CD8-positive, alpha-beta T cell (primary cell): ENCODE measurements at places on chromosomes 7 and 10. TPM values are rescaled to one million over a fixed set of nuclear protein-coding genes. Genes with fewer than 3 reads are reported as not detected.
A peak's percentile ranks its signal among the peaks of the same experiment; 100 is the strongest.

DNA sequence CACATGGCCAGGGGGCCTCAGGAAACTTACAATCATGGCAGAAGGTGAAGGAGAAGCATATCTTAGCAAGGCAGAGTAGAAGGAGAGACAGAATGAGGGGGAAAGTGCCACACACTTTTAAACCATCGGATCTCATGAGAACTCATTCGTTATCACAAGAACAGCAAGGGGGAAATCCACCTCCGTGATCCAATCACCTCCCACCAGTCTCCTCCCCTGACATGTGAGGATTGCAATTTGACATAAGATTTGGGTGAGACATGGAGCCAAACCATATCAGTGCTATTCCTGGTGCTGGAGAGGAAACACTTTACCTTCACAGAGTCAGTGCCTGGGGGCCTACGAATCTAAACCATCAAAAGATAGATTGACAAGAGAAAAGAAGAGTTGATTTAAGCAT lies 61.8 kb downstream of the LGI1 start:
- no peak for DNase-seq

GRCh38 chr7:3922175-3922635 lies 621.2 kb downstream of the SDK1 start:
- DNase-seq, result no peak

DNA sequence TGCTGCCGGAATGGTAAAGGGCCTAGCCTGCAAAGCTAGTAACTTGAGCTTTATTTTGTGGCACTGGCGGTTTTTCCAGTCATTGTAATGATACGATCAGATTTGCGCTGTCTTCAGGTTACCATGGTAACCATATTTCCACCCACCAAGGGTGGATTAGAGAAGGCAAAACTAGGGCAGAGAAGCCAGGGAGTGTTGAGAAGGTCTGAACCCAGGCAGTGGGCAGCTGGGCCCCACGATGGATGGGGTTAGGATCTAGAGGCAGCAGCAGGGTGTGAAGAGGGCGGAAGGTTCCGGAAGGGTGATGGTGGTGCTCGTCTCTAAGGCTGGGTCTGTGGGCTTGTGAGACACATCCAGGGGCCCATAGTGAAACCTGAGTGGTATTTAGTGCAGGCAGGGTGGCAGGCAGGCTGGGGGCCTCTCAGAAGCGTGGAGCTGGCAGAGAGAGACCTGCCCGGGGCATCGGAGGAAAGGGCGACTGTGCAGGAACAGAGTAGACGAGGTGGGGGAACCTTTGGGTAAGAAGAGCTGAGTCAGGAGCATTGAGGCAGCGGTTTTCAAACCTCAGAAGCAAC lies 87.9 kb upstream of the GTF2I start:
- DNase-seq, result no peak

DNA sequence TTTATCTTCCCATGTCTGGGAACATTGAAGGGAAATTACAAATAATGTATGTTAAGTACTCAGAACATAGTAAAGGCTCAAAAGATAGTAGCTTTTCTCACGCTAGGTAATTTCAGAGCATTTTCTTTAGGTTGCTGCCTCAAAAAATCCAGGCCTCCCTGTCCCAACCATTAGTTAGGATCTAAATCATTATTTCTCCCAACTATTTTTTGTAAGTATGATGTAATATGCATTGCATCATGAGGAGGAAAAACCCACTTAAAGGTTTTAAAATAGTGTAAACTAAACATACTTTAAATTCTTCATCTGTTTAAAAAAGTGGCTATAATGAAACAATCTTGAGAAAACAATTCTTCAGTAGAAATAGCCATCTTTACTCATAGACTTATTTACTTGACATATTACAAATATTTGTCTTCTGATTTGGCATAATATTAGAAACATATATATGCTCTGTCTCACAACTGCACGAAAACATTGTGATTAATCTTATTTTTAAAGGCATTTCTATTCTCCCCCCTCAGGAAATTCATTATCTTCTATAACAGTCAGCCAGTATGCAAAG lies 329.3 kb downstream of the ELMO1 start:
- no peak for DNase-seq

GRCh38 chr7:70474639-70475234 lies 657.2 kb upstream of the GALNT17 start:
- DNase-seq, result no peak

DNA sequence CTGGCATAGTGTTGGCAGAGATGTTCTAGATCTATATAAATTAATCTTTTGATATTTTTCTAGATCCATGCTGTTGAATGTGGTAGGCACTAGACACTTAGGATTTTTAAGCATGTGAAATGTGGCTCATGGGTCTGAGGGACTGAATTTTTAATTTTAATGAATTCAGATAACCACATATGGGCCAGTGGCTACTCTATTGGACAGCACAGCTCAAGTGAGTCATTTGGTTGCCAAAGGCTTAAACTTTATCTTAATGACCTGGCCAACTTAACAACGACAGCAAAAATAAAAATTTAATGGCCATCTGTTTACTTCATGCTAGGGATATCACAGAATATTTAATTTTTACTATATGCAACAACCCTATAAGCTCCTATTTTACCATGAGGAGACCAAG lies 61.4 kb downstream of the CDK14 start:
- DNase-seq, result no peak

- DNase-seq, result no peak
Measured at GRCh38 chr10:10831085-10831484, 186.6 kb upstream of the CELF2 start.

- no peak for DNase-seq
Measured at GRCh38 chr10:83301732-83302131, 837.6 kb upstream of the GHITM start.

DNA sequence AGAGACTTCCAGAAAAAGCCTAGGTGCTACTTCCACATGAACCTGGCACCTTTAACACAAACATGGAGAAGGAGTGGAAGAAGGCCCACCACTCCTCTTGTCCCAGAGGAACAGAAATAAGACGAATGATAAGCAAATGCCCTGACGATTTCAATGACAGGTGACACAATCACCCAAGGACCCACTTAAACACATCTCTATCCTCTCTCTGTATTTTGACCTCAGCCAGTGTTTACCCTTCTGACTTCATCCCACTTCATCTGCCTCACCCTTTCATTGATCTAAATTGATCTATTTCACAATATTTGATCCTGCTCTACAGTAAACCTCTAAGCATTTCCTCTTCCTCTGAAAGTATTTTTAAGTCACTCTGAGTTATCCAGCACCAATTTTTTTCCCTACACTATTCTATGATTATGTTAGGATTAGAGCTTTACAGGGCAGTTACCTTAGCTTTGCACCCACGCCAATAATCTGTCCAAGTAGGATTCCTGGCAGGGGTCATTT lies 9.1 kb downstream of the GOT1 start:
- no peak for DNase-seq

DNA sequence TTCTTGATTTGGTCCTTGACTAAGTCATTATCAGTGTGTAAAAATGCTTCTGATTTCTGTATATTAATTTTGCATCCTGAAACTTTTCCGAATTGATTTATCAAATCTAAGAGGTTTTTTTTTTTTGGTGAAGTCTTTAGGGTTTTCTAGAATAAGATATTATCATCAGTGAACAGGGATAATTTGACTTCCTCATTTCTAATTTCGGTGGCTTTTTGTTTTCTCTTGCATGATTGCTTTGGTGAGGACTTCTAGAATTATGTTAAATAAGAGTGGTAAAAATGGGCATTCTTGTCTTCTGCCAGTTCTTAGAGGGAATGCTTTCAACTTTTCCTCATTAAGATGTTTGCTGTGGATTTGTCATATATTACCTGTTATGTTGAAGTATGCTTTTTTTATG lies 170.5 kb downstream of the CCDC7 start:
- DNase-seq, result no peak

DNA sequence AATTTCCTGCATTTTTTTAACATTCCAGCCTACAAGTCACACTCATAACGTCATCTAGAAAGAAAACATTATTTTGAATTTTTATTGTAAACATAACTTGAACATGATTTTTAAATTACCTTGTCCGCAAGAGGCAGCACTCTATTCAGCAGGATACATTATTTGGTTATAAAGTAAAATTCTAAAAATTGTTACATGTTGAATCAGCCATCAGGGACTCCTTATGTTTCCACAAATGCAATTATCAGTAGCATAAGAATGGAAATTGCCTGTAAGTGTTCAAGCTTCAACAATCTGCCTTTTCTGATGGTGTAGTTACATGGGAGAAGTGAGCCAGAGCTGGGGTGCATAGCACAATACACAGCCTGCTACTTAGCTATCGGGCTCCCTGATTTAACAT lies 97.5 kb downstream of the ZNF365 start:
- no peak for DNase-seq

GRCh38 chr7:96657347-96658021 lies 52.2 kb downstream of the SEM1 start:
- DNase-seq, result no peak

DNA sequence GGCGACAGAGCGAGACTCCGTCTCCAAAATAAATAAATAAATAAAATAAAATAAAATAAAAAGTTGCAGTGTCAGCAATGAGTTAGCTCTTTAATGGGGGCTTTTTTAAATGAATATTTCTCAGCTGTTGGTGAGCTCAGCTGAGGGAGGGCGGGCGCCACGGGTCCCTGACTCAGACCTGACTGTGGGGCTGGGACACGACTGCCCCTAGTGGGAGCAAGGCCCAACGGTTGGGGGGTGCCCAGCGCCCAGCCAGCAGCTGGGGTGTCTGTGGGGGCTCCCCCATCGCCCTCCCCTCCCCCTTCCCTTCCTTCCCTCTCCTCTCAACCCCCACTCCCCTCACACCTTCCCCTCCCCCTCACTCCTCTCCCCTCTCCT lies 46.6 kb downstream of the PWWP2B start:
- DNase-seq, result peak; percentile 86

- no peak for DNase-seq
Measured at GRCh38 chr10:11439523-11440053, 171.9 kb downstream of the USP6NL start.

GRCh38 chr10:5666008-5666840 lies at the start of gene ASB13:
ASB13 (minus strand) TSS chr10:5666595; CDS start chr10:5666551, 44 bp downstream.
- peak; percentile 37 for DNase-seq

GRCh38 chr7:135802697-135803096 lies 54.1 kb upstream of the FAM180A start:
- no peak for DNase-seq

- DNase-seq, result no peak
Measured at GRCh38 chr10:60155943-60156683, 233.6 kb downstream of the ANK3 start.

GRCh38 chr7:2785071-2785500 lies 59.0 kb downstream of the GNA12 start:
- no peak for DNase-seq

DNA sequence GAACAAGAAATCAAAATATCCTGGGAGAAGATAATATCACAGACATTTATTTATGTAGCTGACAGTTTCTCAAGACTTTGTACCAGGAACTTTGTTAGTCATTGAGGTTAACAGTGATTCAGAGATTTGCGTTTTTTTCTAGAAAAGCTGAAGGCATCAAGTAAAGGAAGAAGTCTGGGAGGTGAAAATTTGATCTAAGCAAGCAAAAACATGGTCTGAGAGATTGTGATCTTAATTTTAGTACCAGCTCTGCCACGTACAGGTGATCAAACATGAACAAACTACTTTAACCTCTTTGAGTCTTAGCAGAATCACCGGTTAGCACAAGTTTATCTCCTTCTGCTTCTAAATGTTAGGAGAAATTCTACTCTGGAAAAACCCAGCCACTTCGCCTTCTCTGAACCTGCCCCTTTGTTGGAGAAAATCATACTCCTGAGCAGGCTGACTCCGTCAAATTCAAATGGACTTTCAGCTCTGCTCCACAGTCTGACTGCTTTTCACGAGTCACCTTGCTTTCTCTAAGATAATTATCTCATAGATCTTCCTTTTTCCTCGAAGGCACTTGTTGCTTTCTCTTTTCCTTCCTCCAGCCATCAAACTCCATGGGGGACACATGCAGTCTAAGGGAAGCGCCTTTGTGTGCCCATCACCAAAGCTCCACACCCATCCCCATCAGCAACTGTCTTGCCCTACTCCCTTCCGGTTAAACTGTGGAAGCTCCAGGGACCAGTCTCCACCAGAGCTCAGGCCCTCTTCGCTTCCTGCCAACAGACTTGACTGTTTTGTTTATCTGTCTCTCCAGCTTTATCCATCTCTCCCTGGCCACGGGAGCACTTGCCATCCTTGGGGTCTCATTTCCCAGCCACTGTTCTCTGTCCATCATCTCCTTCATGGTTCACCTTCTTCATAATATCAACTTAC lies 86.3 kb downstream of the PRKCQ start:
- no peak for DNase-seq

DNA sequence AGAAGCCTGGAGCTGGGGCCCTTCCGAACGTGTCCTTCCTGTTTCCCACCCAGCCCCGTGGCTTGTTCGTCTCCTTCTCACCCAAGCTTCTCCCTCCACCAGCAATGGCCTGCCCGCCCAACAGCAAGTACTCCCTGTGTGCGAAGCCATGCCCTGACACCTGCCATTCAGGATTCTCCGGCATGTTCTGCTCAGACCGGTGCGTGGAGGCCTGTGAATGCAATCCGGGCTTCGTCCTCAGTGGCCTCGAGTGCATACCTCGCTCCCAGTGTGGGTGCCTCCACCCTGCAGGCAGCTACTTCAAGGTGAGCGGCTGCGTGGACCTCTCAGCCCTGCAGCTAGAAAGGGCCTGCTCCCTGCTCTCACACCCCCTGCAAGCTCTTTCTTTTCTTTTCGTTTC lies 31.9 kb downstream of the ZAN start:
- no peak for DNase-seq

DNA sequence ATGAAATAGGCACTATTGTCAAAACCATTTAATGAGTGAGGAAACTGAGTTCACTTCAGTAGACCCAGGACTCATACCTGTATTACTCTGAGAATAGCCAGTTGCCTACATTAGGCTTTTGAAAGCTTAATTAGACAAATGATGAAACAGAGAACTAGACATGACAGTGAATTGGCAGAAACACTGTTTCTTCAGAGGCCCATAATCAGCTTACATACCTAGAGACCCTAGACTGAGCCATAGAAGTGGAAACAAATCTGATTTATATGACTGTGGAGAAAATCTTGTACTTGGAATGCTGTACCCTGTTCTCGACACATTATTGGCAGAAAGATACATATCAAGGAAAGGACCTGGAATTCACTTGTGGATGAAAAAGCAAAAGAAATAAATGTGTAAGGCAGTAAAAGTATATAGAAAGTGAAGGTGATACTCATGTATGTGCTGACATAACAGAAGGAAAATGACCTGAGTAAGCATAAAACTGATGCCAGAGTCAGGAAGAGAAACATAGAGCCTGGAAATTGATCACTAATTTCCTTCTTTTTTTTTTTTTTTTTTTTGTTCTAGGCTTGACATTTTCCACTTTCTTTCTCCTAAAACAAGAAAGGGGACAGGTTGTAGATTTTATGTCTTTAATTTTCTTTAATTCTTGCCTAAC lies 251.5 kb downstream of the BICC1 start:
- no peak for DNase-seq

- no peak for DNase-seq
Measured at GRCh38 chr7:78406531-78406930, 608.0 kb downstream of the PHTF2 start.

GRCh38 chr7:117600911-117601310 lies 121.1 kb downstream of the CFTR start:
- DNase-seq, result no peak

STAG3 gene
- total RNA-seq, result 6.3 TPM

CTAGE6 gene
- total RNA-seq, result 0.33 TPM

C7orf57 gene
- total RNA-seq, result not detected

WDR86 gene
- total RNA-seq, result 5.7 TPM

RUFY2 gene
- 11.7 TPM for total RNA-seq

ACSM6 gene
- total RNA-seq, result not detected

CREB5 gene
- total RNA-seq, result not detected

ACSL5 gene
- total RNA-seq, result 11.6 TPM

GALNT17 gene
- total RNA-seq, result not detected

AKR1C2 gene
- not detected for total RNA-seq

MALSU1 gene
- total RNA-seq, result 56.6 TPM
